ENCODE measurements at places on chromosomes 5 and 9. TPM values are rescaled to one million over a fixed set of nuclear protein-coding genes. Genes with fewer than 3 reads are reported as not detected.

SPATA31A3 gene
- not detected for polyA plus RNA-seq

UIMC1 gene
- 41.0 TPM for polyA plus RNA-seq

CCDC107 gene
- 16.3 TPM for polyA plus RNA-seq

SGCD gene
- polyA plus RNA-seq: 5.5 TPM

PTGDS gene
- polyA plus RNA-seq: 34.0 TPM

KCNT1 gene
- 0.11 TPM for polyA plus RNA-seq

IL3 gene
- polyA plus RNA-seq: not detected

IRX4 gene
- 0.86 TPM for polyA plus RNA-seq

ORM2 gene
- 0.27 TPM for polyA plus RNA-seq

Data from left renal cortex interstitium (tissue), 4 donors.